ENCODE measurements at places on chromosomes 3 and 15.
A peak's percentile ranks its signal among the peaks of the same experiment; 100 is the strongest.

- DNase-seq: peak; percentile 90
Observed at GRCh38 chr3:156675830-156676767, 1.7 kb downstream of the TIPARP start.

- no peak for DNase-seq
Observed at GRCh38 chr15:90394748-90395442, 6.9 kb downstream of the IQGAP1 start.

- no peak for DNase-seq
Observed at GRCh38 chr15:58329211-58329610, 102.6 kb upstream of the LIPC start.

DNA sequence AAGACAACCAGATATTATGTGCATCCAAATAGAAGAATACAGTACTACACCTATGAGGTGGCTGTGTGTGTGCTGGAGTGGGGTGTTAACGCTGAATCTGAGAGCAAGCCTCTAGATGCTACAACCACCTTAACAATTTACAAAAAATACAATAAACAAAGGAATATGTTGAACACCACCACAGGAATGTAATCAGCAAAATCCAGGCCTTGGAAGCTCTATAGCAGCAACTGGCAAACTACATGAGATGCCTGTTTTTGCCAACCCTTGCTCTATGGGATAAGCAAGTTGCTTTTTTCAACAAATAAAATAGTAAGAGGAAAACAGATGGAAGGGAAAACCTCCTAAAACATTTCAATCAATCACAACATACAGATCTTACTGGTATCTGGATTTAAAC lies 23.9 kb downstream of the SLTM start:
- DNase-seq: no peak

DNA sequence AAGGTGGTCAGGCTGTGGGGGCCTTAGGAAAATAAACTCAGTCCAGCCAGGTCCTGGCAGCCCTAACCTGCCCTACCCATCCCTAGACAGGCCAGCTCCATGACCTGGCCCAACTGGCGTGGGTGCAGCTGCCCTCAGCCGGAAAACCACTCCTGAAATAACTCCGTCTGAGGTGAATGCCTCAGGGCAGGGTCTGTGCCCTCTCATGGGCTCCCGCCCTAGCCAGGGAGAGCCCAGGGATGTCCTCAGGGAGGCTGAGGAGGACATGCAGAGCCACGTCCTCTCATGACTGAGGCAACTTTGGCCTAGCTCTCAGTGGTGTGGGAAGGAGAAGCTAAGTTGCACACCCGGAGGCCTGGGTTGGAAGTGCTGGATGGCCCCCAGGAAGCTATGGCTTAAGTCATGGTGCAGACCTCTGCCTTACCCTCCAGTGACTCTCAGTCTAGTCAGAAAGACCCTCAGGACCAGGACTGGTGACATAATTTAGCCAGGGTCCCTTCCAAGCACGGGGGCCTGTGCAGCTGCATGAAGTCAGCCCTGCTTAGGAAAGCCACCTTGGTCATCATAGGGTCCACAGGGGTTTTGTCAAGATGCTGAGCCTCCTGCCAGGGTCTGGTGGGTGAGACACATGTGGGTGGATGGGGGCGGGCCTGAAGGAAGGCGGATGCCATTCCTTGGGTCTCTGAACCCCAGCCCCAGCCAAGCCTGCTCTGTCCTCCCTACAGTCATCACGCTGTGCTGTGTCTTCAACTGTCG lies 7.4 kb downstream of the TMIE start:
- DNase-seq: no peak

- DNase-seq: no peak
Observed at GRCh38 chr3:185896636-185897035, 41.2 kb downstream of the TRA2B start.

GRCh38 chr15:58228718-58229117 lies 90.5 kb downstream of the AQP9 start:
- no peak for DNase-seq

- DNase-seq: peak; percentile 37
Observed at GRCh38 chr15:93829115-93829870, 402.1 kb upstream of the MCTP2 start.

GRCh38 chr3:158105710-158106253 lies 438 bp downstream of the SHOX2 start:
- DNase-seq: peak; percentile 65

GRCh38 chr3:49484471-49484870 lies 14.4 kb downstream of the DAG1 start:
- no peak for DNase-seq

DNA sequence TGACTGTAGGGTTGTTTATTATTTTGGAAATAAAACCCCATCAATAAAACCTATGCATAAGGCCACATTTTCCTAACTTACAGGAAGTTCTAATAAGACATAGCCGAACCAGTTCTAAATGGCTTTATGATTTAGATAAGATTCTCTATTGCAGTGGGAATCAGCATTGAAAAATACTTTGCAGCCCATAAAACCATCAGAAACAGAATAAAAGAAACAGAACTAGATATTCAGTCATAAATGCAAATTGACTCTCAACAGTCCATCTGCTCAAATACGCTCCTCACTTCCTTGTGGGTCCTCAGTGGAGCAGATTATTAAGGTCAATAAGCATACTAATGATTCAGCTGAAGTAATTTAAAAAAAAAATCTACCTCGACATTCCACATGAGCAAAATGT lies 8.8 kb downstream of the SATB1 start:
- DNase-seq: no peak

DNA sequence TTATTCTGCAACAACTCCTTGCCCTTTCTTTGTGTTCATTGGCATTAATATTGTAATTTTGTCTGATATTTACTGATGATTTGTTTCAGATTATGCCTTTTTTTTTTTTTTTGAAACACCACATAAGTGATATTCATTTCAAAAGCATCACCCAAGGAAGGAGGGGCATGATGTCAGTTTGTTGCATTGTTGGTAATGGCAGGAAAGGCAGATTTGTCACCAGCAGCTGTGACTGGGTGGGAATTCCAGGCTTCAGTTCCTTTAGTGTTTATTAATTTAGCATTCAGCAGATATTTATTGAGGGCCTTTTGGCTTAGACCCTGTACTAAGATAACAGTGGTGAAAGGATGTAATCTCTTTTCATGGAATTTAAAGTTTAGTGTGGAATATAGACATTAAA lies 19.5 kb downstream of the SENP2 start:
- no peak for DNase-seq

GRCh38 chr15:101221902-101222301 lies 29.9 kb downstream of the CHSY1 start:
- no peak for DNase-seq

DNA sequence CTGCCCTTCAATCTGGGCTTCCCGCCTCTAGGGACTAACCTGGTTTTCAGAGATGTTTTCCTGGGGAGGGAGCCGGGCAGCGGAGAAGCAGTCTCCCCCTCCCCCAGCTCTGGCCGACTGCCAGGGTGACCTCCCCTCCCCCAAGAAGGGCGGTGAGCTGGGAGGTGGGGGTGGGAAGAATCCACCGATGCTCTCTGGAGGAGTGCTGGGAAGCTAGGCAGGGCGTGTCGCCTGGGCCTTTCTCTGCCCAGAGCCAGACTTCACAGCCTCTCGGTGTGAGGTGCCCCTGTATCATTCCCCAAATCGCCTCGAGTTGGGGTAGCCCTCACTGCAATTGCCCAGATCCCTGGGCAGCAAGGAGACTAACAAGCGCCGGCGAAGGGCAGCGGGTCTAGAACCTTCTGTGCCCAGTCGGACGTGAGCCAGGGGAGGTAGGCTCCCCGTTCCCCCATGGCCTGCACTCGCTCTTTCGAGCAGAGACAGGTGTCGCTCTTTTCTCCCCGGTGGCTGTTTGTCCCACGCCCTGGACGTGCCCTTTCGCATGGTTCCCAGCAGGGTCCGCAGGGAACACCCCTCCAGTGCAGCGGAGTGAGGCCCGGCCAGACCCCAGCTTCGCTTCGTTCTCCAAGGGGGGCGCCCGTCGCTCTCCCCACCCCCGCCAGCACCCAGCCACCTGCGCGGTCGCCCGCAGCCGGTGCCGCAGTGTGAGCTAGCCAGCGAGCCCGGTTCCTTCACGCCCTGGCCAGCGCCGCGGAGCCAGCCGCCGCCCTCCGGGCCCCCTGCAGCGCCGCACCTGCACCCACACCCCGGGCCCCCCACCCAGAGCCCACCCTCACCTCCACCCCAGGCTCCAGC lies 1.1 kb downstream of the RAB6B start:
- DNase-seq: no peak

- no peak for DNase-seq
Observed at GRCh38 chr15:70502529-70502928, 260.8 kb downstream of the UACA start.

Measured in LoVo (cell line).